Stimulated activated CD4-positive, alpha-beta T cell treated with anti-CD3 and anti-CD28 coated beads, Interleukin-1b, Interleukin-23, amount 100 ng/mL, for 1 hour (primary cell): ENCODE measurements at places on chromosomes 6 and 20.
A peak's percentile ranks its signal among the peaks of the same experiment; 100 is the strongest.

DNA sequence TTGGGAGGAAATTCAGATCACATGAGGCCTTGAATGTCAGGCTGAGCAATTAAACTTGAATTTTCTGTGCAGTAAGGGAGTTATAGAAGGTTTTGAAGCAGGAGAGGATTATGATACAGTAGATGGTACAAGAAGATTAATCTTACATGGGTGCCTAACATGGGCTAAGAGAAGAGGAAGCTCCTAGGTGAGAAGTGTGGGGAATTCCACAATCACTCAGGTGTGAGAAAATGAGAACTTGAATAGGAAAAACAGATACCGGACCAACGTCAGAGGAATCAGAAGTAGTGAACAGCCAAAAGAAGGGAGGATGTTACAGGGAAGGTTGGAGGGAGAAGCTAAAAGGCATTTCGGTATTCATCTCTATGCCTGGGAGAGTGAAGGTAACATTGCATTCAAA, 250.7 kb upstream of the SLC35B3 start:
- DNase-seq: no peak

GRCh38 chr6:148112851-148113319, 229.8 kb upstream of the SASH1 start:
- DNase-seq: no peak

DNA sequence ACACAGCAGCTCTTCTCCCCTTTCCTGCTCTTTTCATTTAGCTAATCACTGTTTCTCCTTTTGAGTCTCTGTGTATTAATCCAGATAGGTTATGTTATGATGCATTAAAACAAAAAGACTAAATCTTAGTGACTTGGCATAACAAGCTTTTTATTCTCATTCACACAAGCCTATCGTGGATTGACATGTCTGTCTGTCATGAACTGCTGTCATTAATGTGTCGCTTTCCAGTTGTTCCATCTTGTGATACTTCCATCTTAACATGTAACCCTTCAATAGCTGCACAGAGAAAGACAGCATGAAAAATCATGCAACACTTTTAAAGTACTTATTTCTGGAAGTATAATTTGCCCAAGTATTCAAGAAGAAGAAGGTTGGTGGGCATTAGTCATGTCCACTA, 128.7 kb downstream of the GRIK2 start:
- DNase-seq: no peak

DNA sequence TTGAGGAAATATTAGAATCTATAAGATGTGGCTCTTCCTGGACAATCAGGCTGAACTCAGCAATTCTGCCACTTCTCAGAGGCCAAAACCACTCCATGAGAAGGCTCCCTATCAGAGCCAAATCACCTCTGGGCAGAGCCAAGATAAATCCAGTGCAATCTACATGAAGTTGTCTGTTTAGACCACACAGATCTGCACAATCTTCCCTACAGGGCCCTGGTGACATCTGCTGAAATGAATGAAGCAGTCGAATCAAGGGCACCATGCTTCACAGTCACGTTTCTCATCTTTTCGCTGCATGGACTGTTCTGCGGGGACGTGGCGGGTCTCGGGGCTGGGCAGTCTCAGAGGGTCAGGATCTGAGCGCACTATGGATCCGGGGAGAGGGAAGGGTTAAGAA, 60.1 kb upstream of the CD93 start:
- no peak for DNase-seq

DNA sequence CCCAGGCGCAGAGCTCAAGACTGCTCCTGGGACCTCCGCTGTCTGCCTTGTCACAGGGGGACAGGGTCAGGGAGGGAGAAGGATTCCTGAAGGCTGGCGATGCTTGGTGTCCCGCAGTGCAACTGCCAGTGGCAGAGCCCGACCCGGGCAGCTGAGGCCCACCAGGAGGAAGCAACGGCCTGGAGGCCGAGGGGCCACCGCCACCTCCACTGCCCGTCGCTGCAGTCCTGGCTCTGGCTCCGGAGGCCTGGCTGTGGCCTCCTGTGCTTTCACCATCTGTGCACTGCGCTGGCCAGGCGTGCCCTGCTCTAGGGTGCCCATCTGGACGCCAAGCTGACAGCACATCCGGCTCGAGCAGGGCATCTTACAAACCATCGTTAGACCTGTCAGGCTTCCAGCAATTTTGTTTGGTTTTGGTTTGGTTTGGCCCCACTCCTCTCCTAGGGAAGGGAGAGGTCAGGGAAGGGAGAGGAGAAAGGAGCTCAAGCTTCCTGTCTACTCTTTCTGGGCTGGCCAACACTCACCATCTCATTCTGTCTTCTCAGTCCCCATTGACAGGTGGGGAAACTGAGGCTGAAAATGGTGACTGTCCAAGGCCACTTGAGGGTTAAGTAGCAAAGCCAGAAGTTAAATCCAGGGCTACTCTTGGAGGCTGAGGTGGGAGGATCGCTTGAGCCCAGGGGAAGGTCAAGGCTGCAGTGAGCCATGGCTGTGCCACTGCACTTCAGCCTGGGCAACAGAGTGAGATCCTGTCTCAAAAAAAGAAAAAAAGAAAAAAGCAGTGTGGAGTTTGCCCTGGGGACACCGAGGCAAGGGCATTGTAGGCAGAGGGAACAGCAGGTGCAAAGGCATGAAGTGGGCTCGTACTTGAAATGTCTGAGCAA, 37.7 kb upstream of the NOL4L start:
- DNase-seq: no peak

- DNase-seq: no peak
Observed at GRCh38 chr6:170106906-170107525, 183.9 kb downstream of the DLL1 start.

- DNase-seq: no peak
Observed at GRCh38 chr6:109308018-109308492, 74.2 kb downstream of the CD164 start.

DNA sequence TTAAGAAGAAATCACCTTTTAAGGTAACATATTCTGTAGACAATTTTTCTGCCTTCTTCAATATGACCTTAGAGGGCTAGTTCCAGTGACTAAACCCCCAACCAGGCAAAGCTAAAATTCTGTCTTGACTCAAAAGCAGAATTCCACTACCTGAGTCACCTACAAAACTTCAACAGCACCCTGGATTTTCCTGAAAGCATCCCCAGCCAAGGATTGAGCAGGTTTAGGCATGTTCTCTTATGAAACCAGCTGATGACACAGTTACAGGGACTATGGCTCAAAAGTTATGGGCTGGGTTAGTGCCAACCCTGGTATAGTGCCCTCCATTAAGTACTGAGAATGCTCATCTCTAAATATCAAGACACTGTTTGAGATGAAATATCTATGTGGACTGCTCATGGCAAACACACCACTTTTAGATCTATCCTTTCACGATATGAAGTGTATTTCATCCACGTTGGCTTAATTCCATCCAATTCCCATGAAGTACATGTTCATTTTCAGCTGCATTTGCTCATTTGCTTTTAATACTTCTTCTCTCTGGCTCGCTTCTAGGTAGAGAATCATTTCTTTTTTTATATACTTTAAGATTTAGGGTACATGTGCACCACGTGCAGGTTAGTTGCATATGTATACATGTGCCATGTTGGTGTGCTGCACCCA, 53.6 kb upstream of the TNFAIP3 start:
- no peak for DNase-seq

DNA sequence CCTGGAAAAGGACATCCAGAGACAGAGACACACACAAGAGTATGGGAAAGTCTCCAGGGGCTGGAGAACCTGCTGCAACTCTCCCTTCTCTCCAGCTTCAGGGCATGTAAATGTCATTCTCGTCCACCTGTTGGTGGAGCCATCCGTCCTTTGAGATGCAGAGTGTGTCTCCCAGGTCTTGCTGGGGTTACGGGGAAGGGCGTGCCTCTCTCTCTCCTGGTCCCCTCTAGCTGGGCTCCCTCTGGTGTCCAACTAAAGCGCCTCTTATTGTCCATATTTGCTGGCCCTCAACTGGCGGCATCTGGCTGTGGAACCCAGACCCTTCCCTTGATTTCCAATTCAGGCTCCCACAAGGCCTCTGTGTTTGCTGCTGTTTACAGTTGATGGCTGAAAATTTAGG, 244.1 kb downstream of the BMP7 start:
- DNase-seq: no peak

- DNase-seq: peak; percentile 22
Observed at GRCh38 chr6:169654598-169655391, 47.0 kb downstream of the WDR27 start.

- DNase-seq: no peak
Observed at GRCh38 chr20:20442466-20442865, 74.6 kb downstream of the INSM1 start.

DNA sequence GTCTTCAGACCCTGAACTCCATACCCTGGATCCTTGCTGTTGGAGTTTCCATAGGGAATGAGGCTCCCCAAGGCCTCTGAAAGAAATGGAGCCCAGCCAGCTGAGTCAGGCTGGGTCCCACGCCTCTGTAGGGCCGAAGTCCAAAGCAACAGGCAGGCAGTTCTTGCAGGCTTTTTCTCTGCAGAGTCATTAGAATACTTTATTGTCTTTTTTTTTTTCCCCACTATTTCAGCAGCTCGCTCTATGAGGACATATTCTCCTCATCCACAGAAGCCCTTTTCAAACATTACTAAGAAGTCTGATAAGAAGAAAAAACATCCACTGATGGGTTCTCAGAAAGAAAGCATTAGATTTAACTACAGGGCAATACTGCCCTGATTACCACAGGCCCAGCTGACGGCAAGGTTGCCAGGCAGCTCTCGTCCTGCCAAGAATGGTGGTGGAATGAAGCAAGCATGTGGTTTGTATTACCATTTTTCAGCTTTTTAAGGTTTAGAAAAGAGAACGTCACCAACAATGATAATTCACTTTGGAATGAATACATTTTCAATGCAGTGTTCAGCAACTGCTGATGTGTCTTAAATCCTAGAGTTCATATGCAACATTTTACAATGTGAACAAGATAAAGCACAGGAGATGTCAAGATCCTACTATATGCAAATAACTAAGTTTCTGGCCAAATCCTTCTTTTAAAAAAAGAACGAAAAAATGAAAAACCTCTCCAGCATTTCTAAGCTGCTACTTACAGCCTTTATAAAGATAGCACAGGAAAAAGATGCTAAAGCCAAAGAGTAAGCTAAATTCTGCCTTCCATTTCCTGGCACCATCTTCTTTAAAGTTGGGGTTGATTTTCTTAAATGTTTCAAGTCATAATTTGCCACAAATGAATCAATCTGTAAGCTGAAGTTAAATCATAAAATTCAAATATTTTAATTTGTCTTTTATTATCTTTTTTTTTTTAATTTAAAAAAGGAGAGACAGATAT, 223.6 kb upstream of the CITED2 start:
- DNase-seq: no peak

DNA sequence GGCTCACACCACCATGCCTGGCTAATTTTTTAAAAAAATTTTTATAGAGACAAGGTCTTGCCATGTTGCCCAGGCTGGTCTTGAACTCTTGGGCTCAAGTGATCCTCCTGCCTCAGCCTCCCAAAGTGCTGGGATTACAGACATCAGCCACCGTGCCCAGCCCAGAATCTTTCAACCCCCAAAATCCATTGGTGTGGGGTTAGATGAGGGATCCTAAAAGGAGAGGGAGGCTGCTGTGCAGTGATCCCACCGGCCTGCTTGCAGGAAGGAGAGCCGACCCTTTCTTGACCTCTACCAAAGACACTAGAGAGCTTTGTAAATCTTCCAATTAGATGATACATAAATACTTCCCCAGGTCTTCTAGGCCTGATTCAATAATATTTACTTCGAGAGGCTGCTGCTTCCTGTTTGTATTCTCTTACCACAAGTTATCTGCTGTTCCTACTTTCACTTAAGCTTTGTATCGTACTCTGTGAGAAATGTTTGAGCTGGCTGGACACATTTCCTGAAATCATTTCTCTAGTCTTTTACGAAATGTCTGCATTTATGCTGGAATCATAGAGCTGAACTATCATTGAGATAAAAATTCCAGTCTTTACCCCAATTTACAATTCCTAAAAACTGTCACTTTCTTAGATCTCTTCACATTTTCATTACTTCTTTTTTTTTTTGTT, 49.3 kb upstream of the IER3 start:
- DNase-seq: no peak

DNA sequence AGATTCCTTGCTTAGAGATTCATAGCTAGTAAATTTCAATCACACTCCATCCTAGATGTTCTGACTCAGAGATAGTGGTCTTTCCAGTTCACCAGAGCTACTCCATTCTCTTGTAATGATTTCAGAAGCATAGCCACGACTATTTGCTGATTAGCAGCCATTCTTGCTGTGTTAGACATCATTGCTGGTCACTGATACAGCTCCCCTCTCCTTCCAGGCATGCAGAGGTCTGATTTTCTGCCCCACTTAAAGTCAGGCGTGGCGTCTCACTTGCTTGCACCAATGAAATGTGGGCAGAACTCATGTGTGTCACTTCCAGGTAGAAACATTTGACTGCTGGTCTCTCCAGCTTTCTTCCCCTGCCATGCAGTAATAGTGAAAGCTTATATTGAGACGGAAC, 168.9 kb upstream of the JARID2 start:
- no peak for DNase-seq

GRCh38 chr6:126890055-126890454, 228.4 kb upstream of the RSPO3 start:
- DNase-seq: no peak

GRCh38 chr6:29553268-29554057, 6.1 kb downstream of the UBD start:
- DNase-seq: no peak

DNA sequence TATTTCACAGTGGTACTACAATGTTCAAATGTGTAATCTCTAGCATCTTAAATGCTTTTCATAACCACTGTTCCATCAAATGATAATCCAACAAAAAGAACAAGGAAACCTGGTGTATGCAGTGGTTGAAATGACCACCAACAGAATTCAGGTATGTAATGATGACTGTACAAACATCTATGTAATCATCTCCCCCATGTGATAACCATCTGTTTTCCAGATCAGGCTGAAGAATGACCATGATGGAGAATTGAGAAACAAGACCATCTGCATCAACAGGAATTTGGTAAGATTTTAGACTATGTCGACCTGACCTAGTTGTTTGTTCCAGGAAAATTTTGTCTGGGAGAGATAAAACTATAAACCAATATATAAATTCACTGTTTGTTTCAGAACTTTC, 81.3 kb upstream of the ASCC3 start:
- no peak for DNase-seq

DNA sequence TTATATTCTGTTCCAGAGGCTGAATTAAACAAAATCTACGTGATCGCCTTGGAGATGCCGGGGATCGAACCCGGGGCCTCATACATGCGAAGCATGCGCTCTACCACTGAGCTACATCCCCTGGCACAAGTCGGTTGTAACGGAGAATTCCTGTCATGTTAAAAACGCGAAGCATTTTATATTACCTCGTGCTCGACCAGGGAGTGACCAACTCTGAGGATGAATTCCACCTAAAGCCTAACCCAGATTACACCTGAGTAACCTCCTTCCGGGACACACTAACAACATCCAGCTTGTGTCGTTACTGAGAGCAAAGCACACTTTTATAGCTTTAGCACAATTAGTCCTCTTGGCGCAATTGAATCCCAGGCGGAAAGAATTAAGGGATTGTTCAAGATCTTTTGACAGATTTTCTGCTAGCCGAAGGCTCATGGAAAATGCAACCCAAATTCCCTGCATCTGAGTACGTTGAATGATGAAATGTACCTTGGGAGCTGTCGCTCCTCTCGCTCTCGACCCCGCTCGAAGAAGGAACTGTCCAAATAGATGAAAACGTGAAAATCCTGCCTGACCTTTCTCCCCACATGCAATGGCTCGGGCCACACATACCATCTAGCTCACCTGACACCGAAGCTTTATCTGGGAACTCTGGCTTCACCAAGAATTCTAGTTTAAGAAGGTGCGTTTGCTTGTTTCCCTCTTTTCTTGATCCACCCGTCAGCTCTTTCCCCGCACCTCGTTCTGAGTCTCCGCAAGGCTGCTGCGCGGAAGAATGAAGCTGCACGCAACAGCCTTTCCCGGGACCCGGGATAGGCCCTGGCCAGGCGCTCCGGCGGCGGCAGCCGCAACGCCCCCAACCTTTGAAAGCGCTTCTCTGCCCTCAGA, 148.3 kb downstream of the GPX5 start:
- peak; percentile 33 for DNase-seq
